ENCODE measurements at places on chromosomes 2 and 18. TPM values are rescaled to one million over a fixed set of nuclear protein-coding genes. Genes with fewer than 3 reads are reported as not detected.

GRCh38 chr2:26187114-26187513 is 14.2 kb downstream of the GAREM2 start:
- DNase-seq, result no peak

DNA sequence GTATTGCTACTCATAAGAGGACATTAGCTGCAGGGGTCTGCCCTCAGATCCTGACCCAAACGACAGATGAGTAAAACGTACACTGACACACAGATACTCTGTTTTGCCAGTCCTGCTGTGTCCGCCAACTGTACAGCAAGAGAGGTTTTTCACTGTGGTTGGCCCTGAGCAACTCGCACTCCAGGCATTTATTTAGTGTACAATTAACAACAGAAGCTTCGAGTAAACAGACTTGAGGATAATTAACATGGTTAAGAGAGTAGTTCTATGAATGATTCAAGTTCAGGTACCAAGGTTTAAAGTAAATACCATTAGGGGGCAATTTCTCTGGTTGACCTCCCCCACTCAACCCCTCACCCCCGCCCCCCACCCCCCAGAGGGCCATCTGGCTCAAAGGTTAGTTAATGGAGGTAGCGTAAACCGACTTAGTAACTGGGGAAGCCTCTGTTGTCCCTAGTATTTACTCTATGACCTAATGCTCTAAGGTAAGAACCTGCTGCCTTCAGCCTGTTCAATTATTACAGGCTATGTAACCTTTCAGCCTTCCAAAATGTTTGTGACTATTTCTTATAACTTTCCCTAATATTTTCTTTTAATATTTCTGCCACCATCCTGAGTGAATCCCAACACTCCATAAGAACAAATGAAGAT is 103.9 kb upstream of the XIRP2 start:
- DNase-seq, result no peak

WDR75 gene
- 28.9 TPM for total RNA-seq

- DNase-seq, result no peak
Observed at GRCh38 chr18:69032009-69032408, 234.1 kb downstream of the CCDC102B start.

DNA sequence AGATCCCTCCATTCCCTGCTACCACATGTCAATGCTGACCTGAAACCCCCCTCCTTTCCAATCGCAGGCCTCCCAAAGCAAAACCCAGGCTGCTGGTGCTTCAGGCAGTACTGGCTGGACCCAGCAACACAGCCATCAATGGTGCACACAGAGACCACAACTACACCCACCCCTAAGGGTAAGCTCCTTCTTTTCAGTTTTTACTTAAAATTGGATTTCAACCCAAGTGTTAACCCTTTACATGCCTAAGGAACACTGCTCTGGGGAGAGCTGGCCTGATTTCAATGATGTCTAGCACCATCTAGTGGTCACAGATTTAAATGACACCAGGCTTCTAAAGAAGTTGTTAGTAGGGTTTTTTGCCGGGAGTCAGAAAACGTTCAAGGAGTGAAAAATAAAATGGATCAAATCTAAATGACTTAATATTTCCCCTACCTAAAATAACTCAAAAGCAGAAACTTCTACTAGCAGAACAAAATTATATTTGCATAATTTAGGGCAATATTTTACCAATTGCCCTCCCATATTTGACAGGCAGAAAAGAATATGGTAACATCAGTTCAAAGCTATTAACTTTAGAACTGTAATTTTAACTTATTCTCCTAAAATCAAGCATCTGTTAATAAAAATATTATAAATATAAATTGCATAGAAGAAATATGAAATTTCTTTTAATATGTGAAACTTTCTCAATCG is 24.6 kb downstream of the FECH start:
- DNase-seq, result no peak

DNA sequence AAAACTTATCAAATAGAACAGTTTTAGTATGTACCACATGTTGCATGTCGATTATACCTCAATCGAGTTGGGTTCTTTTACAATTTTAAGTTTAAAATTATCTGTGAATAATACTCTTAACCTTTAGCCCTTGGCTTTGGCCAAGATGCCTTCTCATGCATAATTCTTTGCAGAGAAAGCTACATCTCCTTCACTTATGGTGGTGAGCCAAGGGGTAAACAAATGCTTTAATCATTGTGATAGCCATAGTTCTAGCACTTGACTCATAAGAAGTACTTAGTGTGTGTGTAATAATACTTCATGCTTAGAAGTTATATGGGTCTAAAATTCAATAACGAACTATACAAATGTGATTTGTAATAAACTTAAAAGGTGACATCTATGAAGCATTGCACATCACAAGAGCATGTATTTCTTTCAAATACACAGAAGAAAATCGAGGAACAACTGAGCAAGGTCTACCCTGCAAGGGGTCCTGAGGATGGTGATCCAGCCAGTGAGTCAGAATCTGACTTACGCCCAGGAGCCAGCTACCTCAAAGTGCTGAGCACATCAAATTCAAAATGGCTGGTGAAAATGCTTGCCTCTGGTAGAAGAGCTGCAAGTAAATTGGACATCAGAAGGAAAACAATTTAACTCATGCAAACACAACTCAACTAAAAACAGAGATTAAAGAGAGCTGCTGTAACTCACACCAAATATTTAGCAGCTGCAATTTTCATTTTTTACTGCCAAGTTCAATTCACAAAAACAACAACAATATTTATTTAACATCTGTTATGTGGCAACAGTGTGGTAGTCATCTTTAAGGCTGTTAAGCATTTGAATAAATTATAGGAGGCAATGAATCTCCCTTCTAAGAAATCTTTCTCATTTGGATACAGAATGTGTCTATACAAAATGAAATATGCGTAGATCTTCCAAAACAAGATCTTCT is 23.8 kb upstream of the TTC39C start:
- DNase-seq, result no peak

DNA sequence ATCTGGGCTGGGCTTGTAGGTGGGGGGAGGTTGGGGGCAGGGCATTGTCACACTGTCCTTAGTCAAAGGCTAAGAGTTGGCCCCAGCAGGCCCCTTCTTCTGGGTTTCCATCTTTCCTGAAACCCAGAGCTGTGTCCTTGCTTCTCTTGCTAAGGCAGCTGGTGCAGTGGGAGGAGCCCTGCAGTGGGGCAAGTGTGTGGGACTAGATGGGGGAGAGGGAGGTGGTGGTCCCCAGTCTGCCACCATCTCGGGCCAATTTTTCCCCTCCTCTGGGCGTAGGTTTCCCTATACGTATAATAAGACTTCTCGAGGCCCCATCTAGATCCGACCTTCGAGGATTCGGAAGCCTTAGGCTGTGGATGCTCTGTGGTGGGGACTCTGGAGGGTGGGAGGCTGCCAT is 3.5 kb downstream of the KCNF1 start:
- no peak for DNase-seq

DNA sequence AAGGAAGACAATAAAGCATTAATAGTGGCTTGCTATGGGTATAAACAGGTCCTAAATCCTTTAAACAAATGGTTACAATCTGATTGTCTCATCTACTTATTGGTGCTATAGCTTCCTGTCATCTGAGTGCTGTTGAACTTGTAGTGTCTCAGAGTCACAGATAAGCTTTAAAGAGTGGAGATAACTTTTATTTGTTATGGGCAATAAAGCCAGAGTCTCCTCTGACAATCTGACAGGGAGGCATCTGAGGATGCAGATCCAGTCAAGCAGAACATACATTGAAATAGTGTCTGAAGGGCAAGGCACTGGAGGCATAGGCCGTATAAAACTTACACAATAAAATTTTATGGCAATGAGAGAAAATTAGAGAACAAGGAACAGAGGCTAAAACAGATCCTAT is 1132.4 kb upstream of the CDH2 start:
- no peak for DNase-seq

UGT1A3 gene
- not detected for total RNA-seq

FLACC1 gene
- total RNA-seq, result 6.7 TPM

GRCh38 chr2:206887745-206888144 is 51.6 kb upstream of the CPO start:
- DNase-seq, result no peak

DNA sequence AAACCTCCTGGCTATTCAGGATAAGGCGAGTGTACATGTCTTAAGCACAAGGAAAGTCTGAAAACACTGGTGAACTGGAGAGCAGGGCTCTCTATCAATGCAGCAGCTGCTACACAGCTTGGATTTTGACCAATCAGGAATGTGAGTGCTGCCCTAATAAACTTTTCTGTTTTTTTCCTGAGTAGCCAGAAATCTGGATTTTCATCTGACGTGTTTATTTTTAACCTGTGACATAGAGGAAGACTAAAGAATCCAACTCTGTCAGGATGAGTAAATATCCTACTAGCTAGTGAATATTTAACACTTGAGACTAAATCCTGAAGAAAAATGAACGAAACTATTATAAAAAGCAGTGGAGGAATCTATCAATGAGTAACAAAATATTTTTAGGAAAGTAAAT is 1638.9 kb downstream of the LRP1B start:
- no peak for DNase-seq

DNA sequence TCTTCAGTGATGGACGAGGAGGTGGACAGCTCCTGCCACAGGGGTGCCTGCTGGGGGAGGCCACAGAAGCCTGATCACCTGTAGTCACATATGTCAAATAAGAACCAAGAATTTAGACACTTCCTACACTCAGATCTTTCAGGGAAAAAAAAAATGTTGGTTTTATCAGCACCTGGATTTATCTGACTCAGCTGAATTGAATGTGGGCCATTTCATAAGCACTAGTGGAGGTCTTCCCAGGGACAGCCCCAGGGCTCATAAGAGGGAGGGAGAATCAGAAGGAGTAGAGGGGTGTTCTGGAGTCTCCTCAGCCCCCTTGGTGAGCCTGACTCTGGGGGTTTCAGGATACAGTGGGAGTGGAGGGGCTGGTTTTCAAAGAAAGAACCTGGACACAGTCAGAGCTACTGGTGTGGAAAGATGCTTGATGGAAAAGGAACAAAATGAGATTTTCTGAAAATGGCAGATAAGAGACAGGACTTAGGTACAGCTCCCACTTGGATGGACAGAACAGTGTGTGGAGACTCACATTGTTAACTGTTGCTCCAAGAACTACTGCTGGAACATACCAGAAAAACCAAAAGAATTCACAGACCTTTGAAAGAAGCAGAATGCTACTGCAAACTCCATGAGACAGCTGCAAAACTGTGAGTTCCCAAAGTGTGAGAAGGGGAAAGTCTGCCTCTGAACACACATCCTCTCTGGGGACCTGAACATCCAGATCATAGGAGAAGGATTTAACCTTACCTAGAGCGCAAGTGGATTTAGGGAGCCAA is 45.4 kb downstream of the LCT start:
- no peak for DNase-seq

DSC2 gene
- total RNA-seq, result 6.8 TPM

DNA sequence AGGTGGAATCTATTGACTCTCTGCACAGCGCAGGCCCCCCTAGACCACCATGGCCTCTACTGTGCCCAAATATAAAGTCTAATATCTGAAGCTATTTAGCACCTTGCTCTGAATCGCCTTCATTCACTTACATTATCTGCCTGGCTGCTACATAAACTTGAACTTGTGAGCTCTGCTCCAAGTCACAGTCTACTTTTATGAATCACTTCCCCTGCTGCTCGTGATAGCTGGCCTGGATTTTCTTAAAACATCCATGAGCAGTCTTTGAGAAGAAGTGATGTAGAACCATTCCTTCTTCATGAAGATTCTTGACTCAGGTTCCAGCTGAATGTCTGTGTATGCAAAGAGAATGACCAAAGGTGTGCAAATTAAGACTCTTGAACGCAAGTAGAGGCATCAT is 359.5 kb downstream of the RND3 start:
- DNase-seq, result no peak

DNA sequence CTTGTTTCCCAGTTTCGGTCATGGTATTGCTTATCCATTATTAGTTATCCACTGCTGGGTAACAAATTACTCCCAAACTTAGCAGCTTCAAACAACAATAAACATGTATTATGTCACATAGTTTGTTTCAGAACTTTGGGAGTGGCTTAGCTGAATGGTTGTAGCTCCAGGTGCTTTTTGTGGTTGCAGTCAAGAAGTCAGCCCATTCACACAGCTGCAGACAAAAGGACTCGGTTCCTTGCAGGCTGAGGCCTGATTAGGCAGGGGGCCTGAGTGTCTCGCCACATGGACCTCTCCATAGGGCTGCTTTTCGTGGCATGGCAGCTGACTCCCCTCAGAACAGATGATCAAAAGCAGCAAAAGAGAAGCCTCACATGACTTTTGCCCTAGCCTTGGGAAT is 58.2 kb upstream of the ITGA4 start:
- DNase-seq, result no peak

TCF23 gene
- 1.1 TPM for total RNA-seq

- no peak for DNase-seq
Observed at GRCh38 chr2:173062801-173063200, 12.8 kb upstream of the MAP3K20 start.

GRCh38 chr2:213022987-213023386 is 128.4 kb downstream of the IKZF2 start:
- DNase-seq, result no peak

DNA sequence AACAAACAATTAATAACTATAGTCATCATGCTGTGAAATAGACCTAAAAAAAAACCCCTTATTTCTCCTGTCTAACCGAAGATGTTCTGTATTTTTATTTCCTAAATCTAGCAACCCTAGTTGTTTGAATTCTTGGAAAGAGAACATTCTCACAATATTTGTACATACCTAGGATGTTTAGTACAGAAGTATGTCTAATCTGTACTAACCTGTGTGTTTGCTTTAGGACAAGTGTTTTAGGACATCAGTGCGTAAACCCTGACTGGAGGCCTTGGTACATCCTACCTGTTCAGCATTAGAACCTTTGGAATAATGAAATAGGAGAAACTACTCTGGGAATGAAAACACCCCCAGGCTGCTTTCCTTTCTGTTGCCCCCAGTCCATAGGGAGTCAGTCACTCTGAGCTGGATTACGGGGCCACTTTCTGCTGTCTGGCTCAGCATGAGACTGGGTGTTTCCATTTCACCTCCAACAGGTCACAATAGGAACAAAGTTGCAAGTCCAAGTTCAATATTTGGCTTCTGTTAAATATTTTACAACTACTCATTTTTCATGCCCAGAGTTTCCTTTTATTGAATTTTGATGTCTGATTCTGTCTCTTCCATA is 114.7 kb downstream of the MTX2 start:
- DNase-seq, result no peak

XDH gene
- total RNA-seq, result not detected

- no peak for DNase-seq
Observed at GRCh38 chr2:168460571-168460970, 4.5 kb downstream of the CERS6 start.

GRCh38 chr2:140383781-140384180 is 1603.6 kb upstream of the NXPH2 start:
- no peak for DNase-seq

EFHD1 gene
- total RNA-seq, result 236 TPM

GRCh38 chr2:37394263-37394662 is 49.8 kb downstream of the QPCT start:
- DNase-seq, result no peak

MLPH gene
- total RNA-seq, result 10.1 TPM

PROKR1 gene
- total RNA-seq, result not detected

- DNase-seq, result peak; percentile 40
Observed at GRCh38 chr2:237982039-237982725, 15.4 kb downstream of the UBE2F start.

DNA sequence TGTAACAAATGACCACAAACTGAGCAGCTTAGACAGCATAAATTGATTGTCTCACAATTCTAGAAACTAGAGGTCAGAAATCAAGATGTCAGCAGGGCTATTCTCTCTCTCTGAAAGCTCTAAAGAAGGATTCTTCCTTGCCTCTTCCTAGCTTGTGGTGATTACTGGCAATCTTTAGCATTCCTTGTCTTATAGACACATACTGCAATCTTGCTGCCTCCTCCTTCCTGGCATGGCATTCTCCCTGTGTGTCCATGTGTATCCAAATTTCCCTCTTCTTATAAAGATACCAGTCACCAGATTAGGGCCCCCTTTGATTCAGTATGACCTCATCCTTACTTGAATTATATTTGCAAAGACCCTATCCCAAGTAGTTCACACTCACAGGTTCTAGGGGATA is 2.3 kb downstream of the ASB3 start:
- DNase-seq, result no peak

Measured in aorta (tissue), 5 donors.